Activated effector memory CD4-positive, alpha-beta T cell treated with Interleukin-2 at 50 U/mL for 16 hours (primary cell): ENCODE measurements at places on chromosomes 5 and 9.

- DNase-seq, result no peak
Measured at GRCh38 chr5:98847054-98847453, 73.6 kb downstream of the RGMB start.

- no peak for DNase-seq
Measured at GRCh38 chr5:62969409-62970120, 390.9 kb downstream of the LRRC70 start.

- no peak for DNase-seq
Measured at GRCh38 chr9:34493972-34494535, 28.7 kb downstream of the ENHO start.

DNA sequence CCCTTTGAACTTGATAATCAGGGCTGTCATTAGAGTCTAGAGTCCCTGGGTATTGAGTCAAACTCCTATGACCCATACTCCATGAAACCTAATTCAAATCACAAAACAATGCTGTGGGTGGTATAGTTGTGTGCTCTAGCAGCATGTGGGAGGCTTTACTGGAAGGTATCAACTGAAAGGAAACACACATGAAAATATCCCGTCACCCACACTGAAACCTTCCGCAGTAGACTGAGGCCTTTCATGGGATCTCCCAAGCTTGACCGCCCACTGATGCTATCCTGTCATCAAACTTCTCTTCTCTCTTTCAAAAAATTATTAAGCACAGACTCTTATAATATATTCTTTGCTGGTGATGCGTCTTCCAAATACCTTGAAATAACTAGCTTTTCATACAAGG is 569.1 kb upstream of the MEF2C start:
- DNase-seq, result no peak

GRCh38 chr9:99002706-99003105 is 59.0 kb downstream of the COL15A1 start:
- no peak for DNase-seq

DNA sequence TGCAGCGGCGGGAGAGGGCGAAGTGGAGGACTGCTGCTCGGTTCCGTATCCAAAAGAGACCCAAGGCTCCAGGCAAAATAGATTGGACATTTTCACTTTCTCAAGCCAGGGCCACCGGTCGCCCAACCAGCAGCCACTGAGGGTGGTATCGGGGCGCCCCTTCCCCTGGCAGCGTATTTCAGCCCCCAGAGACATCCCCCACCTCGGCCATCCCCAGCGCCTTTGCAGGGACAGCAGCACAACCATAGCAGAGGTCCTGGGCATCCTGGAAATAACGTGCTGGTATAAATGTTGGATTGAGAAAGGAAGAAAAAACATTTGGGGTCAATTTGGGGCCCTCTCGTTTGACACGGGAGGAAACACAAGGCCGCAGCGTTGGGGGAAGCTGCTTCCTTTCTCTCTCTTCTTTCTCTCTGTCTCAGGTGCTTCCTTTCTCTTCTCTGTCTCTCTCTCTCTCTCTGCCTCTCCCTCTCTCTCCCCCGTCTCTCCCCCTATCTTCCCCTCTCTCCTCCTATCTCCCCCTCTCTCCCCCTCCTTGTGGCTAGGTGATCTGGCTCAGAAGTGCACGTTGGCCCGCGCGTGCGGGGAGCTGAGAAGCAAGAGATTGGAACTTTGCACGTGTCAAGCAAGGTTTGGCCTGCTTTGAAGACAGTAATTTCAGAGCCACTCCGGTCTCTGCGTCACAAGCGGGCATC is 624 bp upstream of the RETREG1 start:
- DNase-seq, result peak; percentile 47

- no peak for DNase-seq
Measured at GRCh38 chr5:127961763-127962145, 121.8 kb upstream of the SLC12A2 start.

DNA sequence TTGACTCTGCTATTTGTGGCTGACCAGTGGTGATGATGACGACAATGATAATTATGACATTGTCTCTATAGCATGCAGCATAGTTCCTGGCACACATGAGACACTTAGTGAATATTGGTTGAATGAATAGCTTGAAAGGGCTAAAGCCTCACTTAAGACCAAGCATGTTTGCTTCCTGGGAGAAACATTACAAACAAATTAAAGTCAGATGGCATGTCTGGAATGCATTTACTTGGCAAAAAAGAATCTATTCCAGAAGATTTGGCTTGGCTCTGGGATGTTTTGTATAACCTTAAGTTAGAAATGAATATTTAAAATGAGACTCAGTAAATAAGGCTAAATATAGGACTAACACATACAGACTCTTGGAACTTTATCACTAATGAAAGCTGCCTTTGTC is 21.6 kb downstream of the GAS1 start:
- DNase-seq, result no peak

DNA sequence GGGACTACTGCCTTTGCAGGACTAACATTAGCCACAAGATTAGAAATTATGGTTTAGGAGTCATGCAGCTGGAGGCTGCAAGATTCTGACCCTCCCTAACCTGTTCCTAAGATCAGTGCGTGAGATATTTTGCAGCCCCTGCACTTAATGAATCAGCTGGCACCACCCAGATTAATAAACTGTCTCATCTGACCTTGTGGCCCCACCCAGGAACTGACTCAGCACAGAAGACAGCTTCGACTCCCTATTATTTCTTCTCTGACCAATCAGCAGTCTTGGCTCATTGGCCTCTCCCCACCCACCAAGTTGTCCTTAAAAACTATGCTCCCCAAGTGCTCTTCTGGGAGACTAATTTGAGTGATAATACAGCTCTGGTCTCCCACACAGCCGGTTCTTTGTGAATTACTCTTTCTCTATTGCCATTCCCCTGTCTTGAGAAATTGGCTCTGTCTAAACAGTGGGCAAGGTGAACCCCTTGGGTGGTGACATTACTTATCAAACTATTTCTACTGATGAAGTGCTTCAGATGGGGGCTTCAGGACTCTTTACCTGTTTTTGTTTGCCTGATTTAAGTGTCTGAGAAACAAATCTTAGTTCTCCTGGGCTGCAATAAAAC is 17.0 kb downstream of the CTSL start:
- no peak for DNase-seq

- DNase-seq, result no peak
Measured at GRCh38 chr5:168971100-168971499, 329.8 kb downstream of the SLIT3 start.

DNA sequence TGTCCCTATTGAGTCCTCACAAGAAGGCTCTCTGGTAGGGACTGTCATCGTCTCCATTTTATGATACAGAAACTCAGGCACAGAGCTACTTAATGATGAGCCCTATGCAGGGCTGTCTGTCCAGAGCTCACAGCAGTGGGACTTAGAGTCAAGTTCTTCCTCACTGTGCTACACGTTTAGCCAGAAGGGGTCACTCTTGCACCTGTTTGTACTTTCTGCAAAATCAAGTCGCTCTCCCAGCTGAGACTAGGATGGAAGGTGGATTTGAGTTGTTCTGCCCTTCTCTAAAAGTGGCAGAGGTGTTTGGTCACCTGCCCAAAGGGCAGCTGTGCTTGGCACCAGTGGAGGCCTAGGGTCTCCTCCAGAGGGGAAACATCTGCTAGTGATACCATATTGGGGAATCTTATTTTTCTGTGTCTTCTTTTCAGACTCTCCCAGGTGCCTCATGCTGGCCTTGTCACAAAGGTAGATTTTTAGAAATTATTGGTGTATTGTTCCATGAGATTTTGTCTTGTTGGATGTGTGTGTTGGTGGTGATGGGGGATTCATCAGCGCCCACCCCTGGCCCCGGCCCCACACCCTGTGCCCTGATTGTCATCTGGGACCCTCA is 104.2 kb downstream of the PPARGC1B start:
- DNase-seq, result no peak

GRCh38 chr9:121987314-121987713 is 105.8 kb downstream of the TTLL11 start:
- DNase-seq, result no peak

DNA sequence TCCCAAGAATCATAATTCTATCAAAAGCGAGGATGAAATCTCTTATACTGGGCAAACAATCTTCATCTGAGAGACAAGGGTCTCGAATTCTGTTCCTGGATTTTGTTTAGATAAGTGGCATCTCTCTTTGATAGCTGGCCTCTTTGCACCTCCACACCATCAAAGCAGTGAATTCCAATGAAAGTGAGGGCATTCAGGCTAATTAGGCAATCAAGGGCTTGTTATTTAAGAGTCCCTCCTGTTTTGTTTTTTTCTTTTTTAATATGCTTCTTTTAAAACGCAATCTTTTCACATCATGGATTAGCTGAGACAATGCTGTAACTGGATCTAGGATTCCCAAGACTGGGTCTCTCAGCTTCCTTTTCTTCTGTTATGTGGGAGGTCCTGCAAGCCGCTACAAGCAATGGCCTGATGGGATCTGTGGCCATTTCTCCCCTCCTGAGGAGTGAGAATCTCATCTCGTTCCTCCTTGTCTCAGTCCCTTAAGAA is 67.9 kb downstream of the TNC start:
- DNase-seq, result no peak

DNA sequence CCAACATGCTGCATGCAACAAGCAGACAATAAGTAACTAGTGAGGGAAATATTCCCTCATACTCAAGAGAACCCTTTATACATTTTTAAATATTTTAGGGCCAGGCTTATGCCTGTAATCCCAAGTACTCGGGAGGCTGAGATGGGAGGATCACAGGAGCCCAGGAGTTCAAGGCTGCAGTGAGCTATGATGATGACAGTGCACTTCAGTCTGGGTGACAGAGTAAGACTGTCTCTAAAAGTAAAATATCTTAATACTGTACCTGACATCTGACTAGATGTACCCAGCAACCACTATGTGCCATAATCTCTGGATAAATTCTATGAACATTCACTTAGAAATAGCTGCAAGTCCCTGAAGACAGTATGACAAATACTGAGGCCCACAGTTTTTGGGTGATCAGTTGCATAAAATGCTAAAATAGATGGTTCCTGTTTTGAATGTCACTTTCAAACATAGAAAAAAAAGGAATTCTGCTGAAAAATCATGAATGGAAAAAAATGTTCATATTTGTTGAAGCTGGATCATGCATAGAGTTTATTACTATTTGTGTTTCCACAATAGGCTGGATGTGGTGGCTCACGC is 2.0 kb upstream of the C5orf15 start:
- no peak for DNase-seq

GRCh38 chr5:81708889-81709288 is 42.0 kb downstream of the SSBP2 start:
- DNase-seq, result no peak

DNA sequence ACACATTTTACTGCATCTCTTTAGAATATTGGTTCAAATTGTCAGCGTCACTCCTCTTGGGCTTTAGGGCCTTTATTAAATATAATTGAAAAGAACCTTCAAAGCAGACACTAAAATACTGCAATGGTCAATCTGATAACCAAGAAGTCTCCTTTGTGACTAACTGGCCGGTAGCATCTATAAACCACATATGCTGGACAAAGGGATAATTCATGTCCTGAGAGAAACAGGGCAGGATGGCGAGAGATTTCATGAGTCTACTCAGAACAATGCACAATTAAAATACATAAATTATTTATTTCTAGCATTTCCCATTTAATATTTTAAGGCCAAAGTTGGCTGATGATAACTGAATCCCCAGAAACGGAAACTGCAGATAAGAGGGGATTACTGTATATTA is 1083.4 kb upstream of the CDH18 start:
- no peak for DNase-seq

- no peak for DNase-seq
Measured at GRCh38 chr5:147036691-147037245, 158.2 kb upstream of the PPP2R2B start.

GRCh38 chr5:65120371-65120967 is 351.7 kb downstream of the CWC27 start:
- DNase-seq, result no peak

GRCh38 chr5:146848133-146848532 is 30.4 kb downstream of the PPP2R2B start:
- no peak for DNase-seq

- DNase-seq, result no peak
Measured at GRCh38 chr5:51389577-51390463, 6.6 kb downstream of the ISL1 start.

DNA sequence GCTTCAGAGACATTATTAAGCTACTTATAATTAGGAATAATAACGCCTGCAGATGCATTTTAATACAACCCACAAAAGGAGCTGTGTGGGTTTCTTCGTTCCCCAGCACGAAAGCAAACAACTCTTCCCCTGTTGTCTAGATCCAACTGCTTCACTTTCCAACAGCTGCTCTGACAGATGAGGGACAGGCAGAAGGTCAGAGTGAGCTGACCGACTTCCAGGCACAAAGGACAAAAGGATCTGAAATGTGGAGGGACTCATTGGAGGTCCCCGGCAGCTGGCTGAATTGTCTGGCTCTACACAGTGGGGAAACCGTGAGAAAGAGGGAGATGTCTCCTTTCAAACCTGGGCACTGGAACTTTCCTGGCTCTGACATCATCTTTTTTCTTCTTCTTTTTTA is 79.1 kb upstream of the ALDH1B1 start:
- DNase-seq, result no peak

GRCh38 chr5:160339406-160340130 is 27.2 kb upstream of the CCNJL start:
- no peak for DNase-seq

GRCh38 chr5:1526190-1526631 is 2.5 kb upstream of the LPCAT1 start:
- DNase-seq, result no peak

GRCh38 chr5:95711501-95712346 is 19.4 kb upstream of the RHOBTB3 start:
- no peak for DNase-seq

DNA sequence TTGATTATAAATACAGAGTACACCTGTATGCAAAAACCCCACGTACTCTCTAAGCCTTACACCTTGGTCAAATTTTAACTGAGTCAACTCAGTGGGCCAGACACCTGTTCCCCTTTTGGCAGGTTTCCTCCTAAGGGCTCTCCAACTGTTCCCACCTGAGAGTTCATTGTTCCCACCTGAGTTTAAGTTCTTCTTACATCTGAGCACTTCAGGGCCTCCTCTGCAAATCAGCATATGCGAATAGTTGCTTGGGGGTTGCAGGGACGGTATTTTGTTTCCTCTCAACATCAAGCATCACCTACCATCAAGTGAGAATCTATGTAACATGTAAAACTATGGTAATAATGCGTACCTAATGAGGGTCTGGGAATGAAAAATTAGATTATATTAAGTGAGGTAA is 300.0 kb downstream of the PIK3R1 start:
- DNase-seq, result no peak

- DNase-seq, result no peak
Measured at GRCh38 chr9:13731637-13732036, 452.1 kb upstream of the MPDZ start.

DNA sequence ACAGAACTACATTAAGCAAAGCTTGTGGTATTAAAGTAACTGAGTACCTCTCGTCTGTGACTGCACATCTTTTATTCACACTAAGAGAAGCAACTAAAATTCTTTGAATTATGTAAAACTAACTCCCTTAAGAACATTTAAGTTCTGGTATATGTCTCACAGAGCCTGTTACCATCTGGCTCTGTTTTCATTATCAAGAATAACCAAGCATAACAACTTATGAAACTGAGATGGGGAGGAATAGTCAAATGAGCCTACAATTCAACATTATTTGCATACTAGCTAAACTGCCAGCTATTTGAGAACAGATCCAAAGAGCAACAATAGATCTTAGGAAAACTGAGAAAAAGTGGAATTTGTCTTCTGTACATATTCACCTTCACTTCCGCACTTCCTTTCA is 25.3 kb upstream of the ISOC1 start:
- DNase-seq, result no peak

GRCh38 chr5:3230254-3230653 is 365.4 kb upstream of the IRX1 start:
- no peak for DNase-seq
